ENCODE measurements at places on chromosomes 5 and 9.
A peak's percentile ranks its signal among the peaks of the same experiment; 100 is the strongest.

- peak; percentile 96 for DNase-seq
Observed at GRCh38 chr9:37119907-37120842, at the start of gene ZCCHC7. Gene ZCCHC7, plus strand, starts transcription at chr9:37120574.

DNA sequence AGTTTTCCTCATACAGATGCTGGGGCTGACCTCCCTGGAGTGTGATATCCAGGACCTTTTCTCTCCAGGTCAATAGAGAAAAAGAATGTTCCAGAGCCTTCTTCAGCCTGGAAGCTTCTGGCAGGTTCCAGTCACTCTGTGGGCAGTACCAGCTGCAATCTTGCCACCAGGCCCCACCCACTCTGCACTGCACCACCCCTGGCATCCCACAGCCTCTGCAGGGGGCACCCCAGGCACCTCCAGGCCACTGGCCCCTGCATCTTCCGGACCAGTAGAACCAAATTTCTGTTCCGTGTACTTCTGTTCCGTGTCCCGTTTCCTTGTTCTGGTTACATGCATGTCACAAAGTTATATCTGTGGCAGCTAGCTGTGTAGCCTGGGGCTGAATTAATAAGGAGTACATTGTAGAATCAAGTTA lies 83.3 kb upstream of the ZBTB43 start:
- DNase-seq = no peak

DNA sequence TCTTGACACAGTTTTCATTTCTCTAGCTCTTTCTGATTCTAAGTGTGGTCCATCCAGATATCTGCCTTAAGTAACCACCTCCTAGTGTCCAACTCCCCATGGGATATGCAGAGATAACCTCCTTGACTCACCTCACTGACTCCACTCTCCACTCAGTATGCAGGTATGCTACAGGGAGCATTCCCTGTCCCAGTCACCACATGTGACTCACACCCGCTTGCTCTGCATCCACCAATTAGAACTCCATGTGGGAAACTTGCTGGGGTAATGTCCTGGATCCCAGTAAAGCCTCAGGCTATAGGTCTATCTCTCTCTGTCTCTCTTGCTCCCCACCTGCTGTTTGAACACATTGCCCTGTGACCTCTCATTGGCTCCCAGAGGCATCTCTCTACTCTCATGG lies 563.9 kb downstream of the HTR1A start:
- no peak for DNase-seq

DNA sequence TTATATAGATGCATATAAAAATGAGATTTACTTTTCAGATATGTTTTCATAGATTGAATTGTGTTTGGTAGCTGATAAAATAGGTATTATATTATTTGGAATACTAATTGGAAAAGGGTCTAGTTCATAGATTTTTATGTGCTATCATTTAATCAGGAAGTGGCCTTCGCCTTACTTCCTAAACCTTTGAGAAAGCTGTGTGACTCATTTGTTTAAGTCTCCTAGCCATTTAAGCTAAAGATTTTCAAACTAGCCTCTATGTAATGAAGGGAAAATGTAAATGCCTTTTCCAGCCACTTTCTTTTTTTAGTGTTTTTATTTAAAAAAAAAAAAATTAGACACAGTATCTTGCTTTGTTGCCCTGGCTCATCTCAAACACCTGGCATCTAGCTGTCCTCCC lies 97.5 kb downstream of the DMXL1 start:
- no peak for DNase-seq

DNA sequence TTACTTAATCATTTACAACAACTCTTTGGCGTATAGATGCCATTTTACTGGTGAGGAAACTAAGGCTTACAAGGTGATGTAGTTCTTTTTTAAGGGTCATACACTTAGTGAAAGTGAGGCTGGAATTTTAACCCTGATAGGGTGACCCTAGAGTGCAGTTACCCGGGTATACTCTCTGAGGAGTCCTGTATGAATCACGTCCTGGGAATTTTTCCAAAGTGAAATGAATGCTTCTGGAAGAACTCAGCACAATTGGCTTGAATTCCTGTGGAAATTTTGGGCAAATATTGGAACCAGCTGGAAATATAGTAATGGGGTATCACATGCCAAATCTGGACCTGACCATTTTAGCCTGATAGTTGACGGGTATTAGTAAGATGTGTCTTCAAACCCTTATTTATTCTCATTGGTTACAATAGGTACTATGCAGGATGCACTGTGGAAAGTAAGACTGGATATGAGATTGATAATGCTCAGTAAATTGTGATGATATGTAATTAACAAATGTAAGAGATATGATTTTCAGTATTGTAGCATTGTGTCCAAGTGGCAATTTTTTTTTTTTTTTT lies 14.8 kb downstream of the SUB1 start:
- DNase-seq = no peak

DNA sequence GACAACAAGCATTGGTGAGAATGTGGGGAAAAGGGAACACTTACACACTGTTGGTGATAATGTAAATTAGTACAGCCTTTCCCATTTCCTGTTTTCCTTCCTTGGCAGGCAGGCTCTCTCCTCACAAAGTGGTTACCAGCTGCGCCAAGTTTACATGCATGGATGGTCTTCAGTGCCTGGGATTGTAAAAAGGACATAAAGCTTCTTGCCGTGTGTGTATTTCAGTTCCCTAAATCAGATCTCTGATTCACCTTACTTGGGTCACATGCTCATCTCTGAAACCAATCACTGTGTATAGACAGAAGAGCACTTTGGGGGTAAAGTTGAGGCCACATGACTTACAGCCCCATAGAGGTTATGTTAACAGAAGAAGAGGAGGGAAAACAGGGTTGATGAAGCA lies 92.8 kb downstream of the CAVIN4 start:
- DNase-seq = no peak

DNA sequence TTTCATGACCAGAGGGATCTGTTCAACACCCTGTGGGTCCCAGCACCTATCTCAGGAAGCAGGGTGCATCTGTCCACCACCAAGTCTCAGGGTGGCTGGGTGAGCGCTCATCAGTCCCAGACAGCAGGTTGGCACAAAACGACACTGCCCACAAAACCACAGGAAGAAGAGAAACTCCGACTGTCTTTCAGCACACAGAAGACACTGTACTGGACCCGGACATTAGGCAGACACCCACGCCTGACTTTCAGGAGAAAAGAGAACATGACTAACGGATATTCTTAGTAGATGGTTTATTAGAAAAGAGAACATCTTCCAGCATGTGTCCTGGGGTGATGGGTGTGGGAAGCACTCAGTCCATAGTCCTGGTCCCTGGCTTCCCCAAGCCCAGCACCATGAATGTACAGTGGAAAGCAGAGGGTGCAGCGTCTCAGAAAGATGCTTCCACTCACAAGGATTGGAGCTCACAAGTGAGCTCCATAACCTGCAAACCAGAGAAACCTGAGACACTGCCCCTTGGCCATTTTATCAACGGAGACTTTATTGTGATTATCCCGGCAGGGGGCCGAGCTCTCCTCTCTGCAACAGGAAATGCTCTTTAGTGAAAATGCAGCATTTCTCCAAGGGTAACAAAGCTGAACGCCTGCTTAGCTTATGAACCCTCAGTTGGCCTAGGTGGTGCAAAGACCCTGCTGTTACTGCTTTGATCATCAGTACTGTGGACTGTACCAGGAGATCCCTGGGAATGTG lies 35.8 kb upstream of the LCP2 start:
- DNase-seq = peak; percentile 51

DNA sequence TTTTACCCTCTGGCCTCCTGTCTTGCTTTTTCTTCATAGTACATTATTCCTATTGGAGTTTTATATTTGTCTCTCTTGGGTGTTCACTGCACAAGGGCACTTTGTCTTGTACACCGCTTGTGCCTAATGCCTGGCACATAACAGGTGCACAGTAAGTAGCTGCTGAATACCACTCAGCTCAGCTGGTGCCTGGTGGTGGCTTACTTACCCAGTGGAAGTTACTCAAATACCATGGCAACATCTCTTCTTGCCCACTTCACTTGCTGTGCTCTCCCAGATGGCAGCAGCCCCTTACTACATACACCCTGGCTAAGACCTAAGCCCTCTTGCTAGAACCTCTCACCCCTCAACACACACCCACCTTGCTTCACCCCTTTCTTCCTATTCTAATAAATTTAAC lies 11.3 kb upstream of the SKP1 start:
- no peak for DNase-seq

DNA sequence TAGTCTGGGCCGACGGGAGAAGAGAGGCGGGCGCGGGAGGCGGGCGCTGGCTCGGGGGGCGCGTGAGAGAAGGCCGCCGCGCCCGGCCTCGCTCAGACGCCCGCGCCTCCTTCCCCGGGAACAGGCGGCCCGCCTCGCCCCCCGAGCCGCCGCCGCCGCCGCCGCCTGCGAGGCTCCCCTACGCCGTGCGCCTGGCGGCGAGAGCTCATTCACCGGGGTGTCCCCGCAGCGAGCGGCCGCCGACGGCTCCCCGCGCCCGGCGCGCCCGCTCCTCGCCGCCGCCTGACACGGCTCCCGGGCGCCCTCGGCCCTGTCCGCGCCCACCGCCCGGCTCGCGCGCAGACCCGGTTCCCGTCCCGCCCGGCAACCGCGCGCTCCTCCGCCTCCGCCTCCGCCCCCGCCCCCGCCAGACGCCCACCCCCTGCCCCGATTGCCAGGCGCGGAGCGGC lies at the start of gene GNAQ:
Gene GNAQ (minus strand): TSS at position 368 of the 449 bp plus-strand sequence. CDS start 576 bp downstream, outside the sequence.
- peak; percentile 58 for DNase-seq

DNA sequence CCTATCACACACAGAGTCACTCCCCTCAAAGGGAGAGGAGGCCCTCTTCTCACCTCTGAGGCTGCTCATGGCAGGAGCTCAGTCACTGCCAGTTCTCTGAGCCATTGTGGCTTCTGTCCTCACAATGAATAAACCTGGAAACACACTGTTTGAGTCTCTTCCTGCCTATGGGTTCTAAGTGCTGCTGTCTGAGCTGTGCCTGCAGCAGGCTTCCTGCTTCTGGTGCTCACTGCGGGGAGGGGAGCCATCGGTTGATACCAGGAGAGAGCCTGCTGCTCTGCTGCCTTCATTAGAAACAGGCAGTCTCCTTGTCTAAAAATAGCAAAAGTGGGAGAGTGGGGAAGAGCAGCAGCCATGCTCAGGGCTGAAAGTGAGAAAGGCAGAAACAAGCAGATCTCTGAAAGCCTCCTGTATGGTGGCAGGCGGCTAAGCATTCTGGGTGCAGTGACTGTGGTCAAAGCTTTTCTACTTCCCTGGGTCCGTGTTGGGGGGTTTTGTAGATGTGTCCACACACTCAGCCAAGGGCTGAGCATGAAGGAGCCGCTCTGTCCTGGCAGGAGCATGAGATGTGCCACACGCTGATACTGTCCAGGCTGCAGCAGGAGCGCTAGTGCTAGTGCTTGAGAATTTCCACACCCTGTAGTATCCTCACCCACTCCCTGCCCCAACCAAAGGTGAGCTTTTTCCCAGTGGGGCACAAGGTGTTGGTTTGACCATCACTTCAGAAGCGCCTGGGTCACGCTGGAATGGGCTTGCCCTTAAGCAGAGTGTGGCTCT lies 34.2 kb downstream of the PRKACG start:
- no peak for DNase-seq

GRCh38 chr9:130336027-130336610 lies 70.6 kb downstream of the HMCN2 start:
- DNase-seq = no peak

DNA sequence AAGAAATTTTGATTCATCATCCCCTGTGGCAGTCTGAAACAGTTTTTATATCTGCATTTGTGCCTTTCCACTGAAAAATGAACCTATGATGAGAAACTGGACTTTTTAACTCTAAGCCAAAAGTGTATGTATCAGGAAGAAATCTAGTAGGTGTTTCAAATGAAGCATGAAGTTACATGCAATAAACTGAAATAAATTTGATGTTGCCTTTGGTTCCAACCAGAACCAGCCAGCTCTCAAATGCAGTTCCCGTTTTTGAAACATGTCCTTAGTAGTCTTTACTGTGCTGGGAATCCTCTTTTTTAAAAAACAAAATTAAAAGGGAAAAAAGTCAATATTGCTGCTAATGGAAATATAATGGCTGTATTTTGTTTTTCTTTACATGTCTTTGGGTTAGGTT lies 43.9 kb downstream of the HACD4 start:
- DNase-seq = no peak

- DNase-seq = no peak
Observed at GRCh38 chr5:27947088-27947487, 908.7 kb upstream of the CDH9 start.

DNA sequence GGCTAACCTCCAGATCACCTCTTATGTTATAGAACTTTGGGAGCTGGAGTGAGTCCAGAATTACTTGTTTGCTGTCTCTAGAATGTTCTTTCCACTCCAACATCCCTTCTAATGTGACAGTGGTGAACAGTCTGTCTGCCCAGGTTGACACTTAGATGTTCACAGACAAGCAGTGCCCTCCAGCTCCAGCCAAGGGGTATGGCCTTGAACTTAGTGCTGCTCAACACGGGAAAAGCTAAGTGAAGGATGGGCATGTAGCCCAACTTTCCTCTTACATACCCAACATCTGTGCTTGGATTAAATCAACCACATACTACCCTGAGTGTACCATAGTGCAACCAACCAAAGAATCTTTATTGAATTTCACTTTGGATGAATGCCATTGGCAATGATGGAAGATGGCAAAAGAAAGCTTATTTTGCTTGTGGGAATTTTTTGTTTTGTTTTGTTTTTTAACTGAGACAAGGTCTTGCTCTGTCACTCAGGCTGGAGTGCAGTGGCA lies 201.2 kb downstream of the NXNL2 start:
- no peak for DNase-seq

- DNase-seq = no peak
Observed at GRCh38 chr9:91530829-91531228, 107.2 kb upstream of the NFIL3 start.

DNA sequence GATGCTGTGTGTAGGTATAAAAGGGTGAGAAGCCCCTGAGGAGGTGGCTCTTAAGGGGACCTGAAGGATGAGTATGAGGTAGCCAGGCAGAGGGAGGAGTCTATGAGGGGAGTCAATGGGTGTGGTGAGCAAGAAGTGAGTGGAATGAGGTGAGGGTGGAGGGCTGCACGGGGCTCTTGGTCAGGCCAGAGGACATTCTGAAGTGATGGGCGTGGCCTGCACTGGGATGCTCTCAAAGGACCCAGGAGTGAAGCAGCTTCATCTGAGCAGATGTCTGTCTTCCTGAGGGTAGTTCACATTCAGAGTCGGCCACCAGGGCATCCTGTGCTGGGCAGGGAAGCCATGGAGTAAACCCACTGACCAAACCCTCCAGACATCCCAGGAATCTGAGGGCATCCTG lies 45.1 kb upstream of the SAP30L start:
- DNase-seq = no peak

DNA sequence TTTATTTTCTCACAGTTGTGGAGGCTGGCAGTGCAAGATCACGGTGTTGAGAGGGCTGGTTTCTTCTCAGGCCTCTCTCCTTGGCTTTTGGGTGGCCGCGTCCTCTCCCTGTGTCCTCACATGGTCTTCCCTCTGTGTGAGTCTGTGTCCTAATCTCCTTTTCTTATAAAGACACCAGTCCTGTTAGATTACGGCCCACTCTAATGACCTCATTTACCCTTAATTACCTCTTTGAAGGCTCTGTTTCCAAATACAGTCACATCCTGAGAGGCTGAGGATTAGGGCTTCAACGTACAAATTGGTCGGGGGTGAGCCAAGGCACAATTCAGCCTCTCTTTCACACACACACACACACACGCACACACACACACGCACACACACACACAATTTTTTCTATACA lies 73.0 kb downstream of the UGCG start:
- DNase-seq = no peak

GRCh38 chr5:124606093-124606492 lies 140.3 kb downstream of the ZNF608 start:
- no peak for DNase-seq

Data from naive thymus-derived CD8-positive, alpha-beta T cell (primary cell).